ENCODE measurements at places on chromosomes 1 and 21.

DNA sequence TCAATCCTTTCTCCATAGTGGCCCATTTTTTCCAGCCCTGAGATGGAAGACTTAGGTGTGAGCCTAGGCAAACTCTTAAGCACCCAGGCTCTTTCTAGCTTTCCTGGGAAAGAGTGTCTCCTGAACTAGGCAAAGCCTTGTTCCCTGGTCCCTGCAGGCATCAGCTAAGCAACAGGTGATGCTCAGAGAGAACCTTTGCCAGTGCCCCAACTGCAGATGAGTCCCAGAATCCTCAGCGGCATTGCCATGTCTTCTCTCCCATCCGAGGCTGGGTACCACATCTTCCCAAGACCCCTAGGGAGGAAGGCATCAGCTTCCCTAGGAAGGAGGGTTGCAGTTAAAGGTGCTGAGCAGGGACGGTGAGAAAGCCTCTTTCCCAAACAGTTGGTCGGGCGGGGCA is 8.2 kb upstream of the VSIG8 start:
- no peak for DNase-seq

- no peak for DNase-seq
These were observed 69.6 kb downstream of the KCNJ15 start for GRCh38 chr21:38326429-38326828.

GRCh38 chr1:247357781-247358211 is 26.1 kb upstream of the ZNF496 start:
- DNase-seq, result no peak

DNA sequence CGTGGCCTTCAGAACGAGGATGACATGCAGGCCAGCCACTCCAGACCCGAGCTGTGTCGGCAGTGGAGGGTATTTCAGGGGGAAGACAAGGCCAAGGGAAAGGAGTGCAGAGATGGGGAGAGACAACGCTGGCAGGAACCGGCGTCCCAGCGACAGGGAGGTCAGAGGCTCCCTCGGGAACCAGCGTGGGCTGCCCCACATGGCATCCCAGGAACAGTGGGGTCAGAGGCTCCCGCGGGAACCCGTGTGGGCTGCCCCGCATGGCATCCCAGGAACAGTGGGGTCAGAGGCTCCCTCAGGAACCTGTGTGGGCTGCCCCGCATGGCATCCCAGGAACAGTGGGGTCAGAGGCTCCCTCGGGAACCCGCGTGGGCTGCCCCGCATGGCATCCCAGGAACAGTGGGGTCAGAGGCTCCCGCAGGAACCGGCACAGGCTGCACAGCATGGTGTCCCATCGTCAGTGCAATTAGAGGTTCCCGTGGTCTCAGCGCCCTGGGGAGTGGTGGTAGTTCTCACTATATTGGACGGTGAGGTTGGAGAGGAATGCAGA is 43.0 kb downstream of the SLC19A1 start:
- DNase-seq, result no peak

DNA sequence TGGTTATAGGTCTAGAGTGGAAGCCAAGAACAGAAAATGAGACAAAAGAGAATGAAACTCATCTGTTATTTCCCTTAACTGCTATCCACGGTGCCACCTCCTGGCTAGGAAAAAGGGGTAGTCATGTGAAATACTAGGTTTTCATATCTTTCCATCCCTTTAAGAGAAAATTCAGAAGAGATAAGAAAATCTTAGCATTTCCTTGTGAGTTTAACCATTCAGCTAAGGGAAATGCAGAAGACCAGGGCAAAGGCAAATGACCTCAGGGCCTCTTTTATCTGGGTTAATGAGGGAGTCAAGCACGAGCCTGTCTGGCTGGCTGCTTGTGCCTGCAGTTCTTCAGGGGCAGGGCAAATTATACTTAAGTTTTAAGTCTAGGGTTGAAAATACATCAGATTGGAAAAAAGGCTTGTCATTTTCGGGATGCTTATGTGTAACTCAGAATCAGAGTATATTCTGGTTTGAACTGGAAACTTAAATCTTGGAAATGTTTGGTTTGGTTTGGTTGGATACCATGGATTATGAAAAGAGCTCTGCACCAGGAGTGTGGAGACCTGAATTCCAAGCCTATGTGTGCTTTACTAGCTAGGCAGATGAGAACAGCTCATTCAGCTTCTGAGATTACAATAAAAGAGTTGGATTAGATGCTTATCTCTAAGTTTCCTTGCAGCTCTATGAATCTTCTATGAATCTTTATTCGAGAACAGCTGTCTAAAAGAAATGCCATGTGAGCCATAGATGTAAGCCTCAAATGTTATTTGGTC is 19.9 kb downstream of the NIBAN1 start:
- DNase-seq, result no peak

DNA sequence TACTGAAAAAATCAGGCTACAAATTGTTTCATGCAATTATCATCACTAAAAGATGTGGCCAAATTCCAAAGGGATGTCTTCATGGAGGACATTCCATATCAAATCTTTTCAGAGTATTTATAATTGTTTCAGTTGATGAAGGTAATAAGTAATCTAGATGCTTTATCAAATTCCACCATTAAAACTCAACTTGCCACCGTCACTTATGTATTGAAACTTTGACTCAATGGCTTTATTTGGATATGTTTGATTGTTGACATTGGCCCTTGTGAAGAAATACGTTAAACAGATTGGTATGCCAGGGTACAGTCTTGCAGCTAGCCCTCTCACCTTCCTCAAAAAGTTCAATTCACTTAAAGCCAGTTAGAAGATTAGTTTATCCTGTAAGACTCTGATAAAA is 32.2 kb upstream of the PALMD start:
- DNase-seq, result no peak

DNA sequence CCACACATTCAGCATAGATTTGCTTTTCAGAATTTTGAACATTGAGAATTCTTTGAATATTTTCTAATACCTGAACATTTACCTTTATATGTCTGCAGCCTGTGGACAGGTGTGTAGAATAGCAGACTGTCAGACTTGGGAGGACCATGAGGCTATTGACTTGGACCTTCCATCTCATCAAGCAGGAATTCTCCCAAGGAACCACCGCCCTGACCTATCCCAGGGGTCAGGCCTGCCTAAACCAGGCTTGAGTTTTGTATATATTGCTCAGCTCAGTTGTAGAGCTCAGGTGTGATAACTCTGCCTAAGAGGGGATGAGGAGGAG is 53.2 kb downstream of the RUNX1 start:
- DNase-seq, result no peak

- DNase-seq, result no peak
These were observed 36.8 kb downstream of the CLCA1 start for GRCh38 chr1:86505564-86505902.

DNA sequence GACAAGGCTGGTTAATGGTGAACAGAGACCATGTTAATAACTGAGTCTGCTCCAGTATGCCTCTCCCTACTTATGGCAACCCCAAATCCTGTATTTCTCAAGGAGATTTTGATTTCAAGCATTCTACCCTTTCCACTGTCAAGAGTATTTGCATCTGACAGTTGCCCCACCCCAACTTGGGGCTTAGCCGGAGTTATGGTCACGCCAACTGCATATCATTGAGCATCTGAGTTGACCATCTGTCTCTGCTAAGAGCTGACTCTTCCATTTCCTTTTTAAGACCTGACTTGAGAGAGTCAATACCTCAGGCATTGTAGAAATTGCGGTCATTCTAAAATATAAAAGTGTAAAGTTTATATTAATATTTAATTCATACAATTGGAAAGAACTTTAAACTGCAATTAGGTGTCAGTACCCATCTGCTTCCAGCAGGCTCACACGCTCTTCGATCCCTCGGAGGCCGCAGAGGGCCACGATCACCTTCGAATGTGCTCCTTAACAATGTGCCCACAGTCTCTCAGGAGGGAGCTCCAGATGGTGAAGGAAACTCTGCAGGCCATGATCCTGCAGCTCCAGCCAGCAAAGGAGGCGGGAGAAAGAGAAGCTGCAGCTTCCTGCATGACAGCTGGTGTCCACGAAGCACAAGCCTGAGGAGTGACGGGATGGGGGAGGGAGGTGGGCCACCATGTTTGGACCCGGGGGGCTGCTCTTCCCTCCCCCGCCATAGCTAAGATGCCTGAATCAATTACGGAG is 409.8 kb downstream of the DISC1 start:
- DNase-seq, result no peak

DNA sequence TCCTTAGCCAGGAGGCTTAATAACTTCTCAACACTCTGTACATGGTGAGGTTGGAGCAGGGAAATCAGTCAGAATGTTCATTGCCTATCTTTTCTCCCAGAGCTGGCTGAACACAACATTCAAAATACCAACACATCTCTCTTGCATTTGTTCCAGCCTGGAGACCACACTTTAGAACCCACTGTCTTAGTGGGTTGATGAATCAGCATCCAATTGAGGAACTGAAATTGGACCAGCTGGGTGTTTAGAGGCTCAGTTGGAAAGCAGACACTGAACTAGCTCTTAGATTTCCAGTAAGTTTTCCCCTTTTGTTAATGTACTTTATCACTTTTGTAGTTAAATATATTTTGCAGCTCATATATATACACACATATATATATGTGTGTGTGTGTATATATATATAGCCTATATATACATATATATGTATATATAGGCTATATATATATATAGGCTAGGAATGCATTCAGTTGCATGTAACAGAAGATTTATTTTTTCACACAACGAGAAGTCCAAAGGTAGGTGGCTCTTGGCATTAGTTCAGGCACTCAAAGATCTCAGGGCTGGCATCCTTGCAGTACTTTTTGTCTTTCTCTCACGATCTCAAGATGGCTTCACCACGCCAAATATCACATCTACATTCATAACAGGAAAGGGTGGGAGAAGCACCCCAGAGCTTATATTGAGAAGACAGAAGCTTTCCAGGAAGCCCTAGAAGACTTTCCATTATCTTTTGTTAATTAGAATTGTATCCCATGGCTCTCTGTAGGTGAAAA is 35.0 kb upstream of the HUNK start:
- no peak for DNase-seq

DNA sequence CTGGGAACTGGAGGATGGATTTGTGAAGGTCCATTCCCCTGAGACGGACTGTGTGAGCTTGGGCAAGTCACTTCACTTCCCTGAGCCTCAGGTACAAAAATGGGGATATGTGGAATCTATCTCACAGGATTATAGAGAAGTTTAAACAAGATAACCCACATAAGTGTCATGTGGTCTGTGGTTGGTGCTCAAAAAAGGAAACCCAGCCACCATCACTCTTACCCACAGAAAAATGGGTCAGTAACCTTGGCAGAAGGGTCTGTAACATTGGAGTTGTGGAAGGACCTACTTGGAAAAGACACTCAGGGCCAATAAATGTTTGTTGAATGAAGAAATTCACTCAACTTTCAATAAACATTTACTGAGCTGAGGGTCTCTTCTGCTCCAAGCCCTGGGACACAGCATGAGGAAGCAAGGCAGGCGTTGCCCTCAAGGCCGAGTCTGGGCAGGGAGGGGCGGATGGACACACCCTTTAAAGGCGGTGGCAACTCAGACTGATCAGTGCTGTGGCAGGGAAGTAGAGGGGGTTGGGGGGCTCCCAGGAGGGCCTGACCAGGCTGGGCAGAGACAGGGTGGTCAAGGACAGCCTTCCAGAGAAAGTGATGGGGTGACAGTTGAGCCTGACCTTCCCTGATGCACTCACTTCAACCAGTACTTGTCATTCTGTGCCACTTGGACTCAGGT is 66.7 kb upstream of the ACOT11 start:
- DNase-seq, result no peak

GRCh38 chr1:179550746-179551682 is 24.7 kb downstream of the NPHS2 start:
- no peak for DNase-seq

GRCh38 chr1:5802606-5803005 is 189.6 kb downstream of the NPHP4 start:
- no peak for DNase-seq

DNA sequence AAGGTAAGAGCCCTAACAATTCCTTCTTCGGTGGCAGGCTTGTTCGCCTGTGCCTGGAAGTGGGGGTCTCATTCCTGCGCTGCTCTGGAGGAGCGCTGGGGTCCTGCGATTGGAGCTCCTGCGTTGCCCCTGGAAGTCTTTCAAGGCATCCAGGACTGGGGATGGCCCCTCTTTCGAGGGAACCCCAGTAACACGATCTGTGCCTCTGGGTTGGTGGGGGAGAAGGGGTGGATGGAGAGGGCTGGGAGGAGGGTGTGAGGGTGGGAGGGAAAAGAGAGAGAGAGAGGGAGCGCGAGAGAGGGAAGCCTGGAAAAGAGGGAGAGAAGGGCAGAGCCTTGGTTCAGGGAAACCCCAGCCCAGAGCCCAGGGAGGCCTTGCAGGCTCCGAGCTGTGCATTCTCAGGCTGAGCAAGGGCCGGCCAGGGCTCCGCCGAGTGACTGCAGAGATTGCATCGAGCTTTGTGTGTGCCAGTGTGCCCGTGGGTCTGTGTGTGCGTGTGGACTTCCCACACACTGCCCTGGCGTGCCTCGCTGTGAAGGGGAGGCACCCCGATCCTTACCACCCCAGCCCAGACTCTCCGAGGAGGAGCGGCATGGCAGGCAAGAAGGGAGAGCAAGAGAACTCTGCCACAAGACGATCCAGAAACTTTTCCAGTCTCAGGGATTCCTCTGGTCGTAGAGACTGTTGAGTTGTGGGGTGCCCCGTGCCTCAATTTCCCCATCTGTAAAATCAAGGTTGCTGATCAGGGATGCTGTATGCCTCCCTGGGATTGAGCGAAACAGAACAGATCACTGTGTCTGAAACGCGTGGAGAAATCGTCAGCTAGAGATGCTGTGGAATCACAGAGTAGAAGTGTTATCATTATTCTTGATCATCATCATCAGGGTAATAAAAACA is 619 bp downstream of the BCL9 start:
- DNase-seq, result peak; percentile 51

GRCh38 chr1:78884685-78885452 is 121.7 kb downstream of the ADGRL4 start:
- DNase-seq, result no peak

DNA sequence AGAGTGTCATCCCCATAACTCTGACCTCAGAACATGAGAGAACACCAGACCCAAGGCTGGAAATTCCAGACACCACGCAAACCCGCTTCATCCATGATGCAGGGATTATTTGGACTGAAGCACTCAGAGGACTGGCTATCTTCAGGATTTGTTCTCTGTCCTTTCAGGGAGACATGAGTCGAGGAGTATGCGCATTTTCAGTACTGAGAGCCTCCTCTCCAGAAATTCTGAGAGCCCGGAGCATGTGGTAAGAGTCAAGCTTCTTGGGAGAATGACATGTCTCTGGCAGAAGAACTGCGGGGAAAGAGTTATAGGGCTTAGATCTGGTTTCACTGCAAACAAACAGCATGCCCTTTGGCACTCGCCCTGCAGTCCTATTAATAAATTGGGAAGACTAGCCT is 6.9 kb downstream of the LAX1 start:
- no peak for DNase-seq

GRCh38 chr1:30353637-30354036 is 369.7 kb downstream of the MATN1 start:
- no peak for DNase-seq

DNA sequence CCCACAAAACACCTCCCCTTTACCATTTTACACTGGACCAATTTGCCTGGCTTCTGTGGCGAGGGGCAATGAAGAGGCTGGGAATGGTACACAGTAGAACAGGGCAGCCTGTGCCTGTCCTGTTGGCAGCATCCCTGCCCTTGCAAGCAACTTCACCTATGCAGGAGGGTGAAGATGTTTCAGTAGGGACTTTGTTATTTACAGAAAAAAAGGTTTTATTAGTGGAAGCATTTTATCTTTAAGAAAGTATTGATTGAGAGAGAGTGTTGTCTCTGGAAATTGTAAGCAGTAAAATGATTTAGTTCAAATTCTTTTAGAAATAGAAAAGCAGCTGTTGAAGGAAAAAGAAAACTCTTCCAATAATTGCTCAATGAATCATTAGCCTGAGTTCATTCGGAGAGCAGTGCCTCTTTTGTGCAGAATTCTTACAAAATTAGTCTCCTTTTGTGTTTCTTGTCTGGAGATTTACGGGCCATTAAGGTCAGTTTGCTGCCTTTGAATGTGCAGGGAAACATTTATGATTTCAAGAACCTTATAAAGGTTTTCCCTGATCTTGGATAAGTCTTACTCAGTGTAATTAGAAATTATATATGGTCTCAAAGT is 49.1 kb downstream of the HHAT start:
- no peak for DNase-seq
